ELR (cell line): ENCODE measurements at places on chromosomes 2 and 18.

DNA sequence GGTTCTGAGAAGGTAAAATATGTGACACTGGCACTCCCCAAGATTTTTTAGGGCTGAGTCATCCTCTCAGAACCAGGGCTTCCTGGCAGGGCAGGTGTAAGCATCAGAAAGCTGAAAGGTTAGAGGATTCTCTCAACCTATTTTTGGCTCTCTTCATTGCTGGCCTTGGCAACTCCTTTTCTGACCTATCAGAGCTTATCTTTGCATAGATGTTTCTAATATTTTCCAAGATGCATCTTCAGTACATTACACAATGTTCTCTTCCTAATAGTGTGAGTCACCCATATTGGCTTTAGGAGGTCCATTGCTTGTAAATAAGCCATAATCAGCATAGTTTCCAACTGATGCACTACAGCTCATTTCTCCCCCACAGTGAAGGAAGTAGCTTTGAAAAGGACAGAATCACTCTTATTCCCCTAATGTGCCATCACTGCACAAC is 2008.4 kb upstream of the PIK3C3 start:
- peak; percentile 42 for DNase-seq

DNA sequence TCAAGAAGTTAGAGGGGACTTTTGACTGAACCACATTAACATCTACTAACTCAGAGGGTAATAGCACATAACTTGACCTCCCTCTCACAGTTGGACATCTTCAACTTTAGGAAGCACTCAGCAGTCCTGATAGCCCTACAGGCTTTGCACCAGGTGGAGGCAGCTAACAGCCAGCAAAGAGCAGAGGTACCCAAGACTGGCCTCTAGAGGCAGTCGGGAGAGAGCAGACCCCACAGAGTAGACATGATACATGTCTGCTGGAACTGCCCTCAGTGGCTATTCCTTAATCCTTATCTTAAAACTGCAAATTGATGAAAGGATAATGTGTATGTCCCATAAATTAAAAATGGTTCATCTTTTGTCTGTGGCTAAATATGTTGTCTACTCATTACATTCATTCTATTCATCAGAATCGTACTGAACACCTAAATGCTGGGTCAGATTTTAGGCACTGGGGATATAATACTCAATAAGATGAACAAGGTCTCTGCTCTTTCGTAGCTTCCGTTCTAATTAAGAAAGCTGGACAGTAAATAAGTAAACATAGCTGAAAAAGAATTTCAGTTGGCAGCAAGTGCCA is 49.8 kb downstream of the CAB39 start:
- peak; percentile 63 for DNase-seq

DNA sequence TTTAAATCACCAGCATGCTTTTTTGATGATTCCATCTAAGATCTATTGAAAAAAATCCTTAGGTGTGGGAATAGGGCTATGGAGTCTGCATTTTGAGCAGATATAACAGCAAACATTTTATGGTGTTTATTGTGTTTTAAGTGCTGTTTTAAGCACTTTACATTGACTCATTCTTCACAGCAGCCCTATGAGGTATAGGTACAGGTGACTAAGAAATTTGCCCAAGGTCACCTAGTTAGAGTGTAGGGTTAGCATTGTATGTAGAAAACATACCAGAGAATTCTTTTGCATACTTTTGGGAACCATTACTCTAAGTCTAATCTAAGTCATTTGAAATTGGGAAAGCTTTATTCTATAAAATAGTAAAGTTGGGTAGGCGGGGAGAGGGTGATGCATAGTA is 31.3 kb downstream of the PPM1B start:
- DNase-seq, result no peak

- no peak for DNase-seq
These were observed 13.9 kb upstream of the DNPEP start for GRCh38 chr2:219401606-219402005.

- DNase-seq, result no peak
These were observed 43.2 kb downstream of the SMAD2 start for GRCh38 chr18:47887227-47887626.

DNA sequence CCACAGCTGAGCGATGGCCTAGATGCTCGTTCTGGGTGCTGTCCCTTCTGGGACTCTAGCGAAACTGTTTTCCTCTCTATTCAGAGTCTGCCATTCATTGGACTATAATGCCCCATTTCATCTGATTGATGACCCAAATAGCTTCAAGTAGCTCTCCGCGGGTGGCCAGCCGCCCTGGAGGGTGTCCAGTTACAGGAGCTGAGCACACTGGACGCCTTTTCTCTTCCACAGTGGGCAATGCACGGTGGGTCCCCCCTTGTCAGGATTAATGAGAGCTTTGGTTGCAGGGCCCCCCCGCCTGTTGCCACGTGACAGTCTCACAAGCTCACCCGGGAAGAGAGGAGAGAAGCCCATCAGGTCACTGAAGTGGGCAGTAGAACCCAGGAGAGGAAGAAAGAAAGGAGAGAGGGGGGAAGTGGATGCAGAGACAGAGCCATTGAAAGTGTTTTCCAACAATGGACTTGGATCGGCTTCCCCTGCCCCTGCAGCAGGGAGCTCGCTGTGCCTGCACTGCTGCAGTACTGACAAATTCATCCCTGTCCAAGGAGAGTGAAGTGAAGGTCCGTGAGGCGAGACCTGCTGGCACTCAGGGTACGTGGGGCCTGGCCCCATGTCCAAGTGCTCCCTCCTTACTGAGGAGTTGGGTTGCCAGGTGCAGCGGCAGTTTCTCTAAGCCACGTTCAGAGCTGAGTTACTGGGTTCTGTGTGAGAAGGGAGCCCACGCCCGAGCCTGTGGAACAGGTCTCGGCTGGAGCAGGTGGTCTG is 44.8 kb downstream of the DIPK1C start:
- DNase-seq, result no peak

DNA sequence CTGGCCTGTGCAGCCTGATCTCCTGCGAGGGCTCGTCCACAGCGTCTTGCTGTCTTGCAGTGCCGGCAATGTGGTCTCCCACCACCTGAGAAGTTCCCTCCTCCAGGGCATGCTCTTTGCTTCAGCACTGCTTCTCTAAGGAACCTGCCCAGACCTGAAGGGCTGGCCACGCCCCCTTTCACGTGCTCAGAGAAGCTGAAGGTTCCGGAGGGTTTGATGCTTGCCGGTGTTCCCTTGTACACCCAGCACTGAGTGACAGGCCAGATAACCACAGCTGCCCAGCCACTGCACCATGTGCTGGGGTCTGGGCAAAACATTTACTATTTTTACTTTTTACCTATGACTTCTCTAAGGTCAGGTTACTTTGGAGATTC is 1.7 kb upstream of the POLR2D start:
- no peak for DNase-seq

GRCh38 chr2:36482576-36483214 is 115.3 kb downstream of the FEZ2 start:
- peak; percentile 55 for DNase-seq

DNA sequence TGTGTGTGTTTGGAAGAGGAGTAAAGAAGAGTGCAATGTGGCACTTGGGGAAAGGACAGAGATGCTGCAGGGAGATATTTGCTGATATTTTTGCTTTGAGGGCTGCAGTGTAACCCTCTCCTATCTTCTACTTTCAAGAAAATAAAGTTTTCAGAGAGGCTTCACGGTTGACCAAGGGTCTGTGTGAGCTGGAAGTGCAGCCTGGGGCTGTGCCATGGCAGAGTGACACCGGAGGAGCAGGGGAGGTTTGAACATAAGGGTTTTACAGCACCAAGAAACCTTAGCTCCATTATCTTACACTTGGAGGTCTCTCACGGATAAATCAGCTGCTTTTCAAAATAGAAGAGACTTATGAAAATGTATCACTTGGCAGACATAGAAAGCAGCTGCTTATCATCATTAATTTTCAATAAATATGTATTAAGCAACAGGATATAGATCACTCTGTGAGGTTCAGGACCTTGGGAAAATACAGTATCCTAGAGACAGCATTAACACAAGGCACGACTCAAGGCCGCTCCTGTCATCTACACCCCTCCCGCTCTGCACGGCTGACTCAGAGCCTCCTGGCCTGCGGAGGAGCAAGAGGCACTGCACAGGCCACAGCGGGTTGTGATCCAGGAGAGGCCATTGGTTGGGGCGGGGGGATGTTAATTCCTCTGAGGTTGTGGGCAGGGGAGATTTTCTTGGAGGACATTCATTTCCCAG is 127.8 kb downstream of the COPS8 start:
- DNase-seq, result peak; percentile 87

DNA sequence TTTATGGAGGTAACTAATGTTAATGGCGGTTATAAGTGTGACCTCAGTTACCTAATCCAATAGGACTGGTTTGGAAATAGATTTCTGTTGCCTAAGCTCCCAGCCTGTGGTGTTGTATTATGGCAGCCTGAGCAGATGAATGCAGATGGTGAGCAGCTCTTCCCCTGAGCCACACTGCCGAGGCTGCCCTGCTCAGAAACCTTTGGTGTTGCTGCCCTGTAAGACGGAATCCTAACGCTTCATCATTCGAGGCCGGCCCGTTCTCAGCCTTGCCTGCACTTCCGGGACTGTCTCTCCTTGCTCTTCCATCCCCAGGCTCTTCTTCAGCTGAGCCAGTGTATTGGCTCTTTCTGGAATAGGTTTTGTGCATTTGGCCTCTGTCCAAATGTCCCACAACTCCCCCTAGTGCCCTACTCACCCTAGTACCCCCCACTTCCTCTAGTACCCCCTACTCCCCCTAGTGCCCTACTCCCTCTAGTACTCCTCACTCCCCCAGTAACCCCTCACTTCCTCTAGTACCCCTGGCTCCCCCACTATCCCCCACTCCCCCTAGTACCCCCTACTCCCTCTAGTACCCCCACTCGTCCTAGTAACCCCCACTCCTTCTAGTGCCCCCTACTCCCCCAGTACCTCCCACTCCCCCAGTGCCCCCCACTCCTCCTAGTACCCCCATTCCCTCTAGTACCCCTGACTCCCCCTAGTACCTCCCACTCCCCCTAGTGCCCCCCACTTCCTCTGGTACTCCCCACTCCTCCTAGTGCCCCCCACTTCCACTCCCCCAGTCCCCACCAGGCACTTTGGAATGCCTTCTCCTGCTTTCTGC is 106.0 kb upstream of the TAF1B start:
- peak; percentile 33 for DNase-seq

GRCh38 chr2:42792087-42792582 is 248 bp downstream of the HAAO start:
- no peak for DNase-seq

DNA sequence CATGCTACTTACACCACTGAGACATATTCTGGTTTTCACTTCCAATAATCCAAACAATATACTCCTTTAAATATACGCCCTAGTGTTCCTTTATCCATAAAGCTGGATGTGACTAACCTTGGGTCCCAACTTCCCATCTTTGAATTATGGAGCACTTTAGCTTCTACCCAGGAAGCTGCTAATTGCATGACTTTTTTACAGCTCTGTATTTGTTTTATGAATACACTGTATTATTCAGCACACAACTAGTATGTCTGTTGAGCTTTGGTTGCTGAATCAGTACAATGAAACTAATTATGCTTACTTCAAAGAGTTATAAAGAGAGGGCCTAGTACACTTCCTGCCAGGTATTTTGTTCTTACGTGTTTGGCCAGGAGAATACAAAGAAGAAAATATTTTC is 118.5 kb downstream of the BAZ2B start:
- peak; percentile 2 for DNase-seq

DNA sequence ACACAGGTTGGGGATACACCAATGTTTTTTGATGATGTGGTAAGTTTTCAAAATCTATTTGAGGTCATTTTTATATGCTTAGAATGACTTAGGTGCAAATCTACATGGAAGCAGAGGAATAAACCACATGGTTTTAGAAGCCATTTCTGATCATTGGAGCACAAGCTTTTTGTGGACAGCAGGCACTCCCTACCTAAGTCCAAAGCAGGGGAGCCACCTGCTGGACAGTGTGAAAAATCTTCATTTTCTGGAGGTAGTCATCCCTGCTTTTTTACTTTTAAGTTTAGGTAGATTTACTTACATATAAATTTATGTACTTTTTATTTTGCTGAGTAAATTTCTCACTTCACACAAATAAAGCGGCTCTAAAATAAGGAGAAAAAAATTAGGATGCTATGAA is 323.2 kb downstream of the PLCL1 start:
- DNase-seq, result peak; percentile 63

- DNase-seq, result no peak
These were observed 70.2 kb downstream of the SPTBN1 start for GRCh38 chr2:54526226-54526879.

DNA sequence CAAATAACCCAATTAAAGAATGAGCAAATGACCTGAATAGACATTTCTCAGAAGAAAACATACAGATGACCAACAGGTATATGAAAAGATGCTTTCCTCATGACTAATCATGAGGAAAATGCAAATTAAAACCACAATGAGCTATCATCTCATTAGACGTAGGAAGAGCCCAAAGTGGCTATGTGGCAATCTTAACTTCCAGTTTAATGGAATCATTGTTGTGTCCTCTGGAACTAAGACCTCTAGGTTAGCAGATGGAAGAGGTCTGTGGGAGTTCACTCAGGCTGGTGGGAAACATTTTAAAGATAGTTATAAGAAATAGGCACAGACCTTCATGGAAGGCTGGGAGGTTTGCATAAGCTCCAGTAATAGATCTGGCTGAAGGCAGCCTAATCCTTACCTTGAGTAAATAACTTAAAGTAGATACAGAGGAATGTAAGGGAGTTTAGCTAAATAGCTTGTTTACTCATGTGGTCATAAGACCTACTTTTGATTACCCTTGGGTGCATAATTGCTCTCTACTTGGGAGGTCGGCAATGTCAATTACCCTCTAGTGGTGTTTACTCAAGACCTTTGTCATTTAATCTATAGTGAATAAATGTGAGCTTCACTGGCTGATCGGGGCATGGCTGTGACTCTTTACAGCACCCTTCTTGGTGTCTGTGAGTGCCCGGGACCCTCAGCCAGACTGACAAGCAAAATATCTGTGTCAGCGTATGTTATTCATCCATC is 119.0 kb downstream of the GULP1 start:
- DNase-seq, result peak; percentile 82

DNA sequence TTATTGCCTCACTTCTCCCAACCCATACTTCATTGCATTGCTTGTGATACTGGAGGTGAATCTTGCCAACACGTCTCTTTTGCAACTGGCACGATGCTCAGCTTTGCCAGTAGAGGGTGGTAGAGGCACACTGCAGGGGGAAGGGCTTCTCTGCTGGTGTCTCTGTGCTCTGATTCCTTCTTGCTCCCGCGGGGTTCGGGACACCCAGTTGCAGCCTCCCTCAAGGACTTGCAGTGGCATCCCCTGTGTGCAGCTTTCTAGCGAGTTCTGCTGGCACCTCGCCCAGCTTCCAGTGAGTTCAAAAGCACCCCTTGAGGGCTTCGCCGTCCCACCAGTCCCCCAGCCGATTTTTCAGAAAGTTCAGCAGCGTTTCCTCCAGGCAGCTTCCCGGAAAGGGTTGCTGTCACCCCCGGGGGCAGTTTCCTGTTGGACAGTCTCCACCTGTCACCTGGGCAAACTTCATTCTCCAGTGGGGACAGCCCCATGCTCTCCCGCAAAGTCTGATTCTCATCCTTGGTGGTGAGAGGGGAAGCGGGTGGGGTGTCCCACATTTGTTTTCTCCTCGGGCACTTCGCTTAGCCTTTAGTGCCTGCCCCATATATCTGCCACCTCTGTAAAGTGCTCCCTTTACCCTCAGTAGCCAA is 35.4 kb upstream of the EN1 start:
- DNase-seq, result peak; percentile 54

DNA sequence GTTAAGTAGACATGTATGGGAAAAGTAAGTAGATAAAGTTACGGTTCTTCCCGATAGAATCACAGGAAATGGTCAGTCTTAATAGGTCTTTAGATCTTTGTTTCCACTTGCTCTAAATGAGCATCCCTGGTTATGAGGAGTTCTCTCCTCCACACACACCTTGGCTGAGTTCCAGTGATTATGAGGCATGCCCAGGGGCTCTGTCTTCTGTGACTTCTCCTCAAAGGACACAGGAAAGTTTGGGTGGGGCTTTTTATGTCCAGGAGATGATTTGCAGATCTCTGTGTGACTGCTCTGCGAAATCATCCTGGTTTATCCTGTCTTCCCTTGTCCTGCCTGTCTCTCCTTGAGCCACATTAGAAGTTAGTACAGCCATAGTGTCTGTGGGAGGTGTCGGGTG is 83.9 kb upstream of the EML6 start:
- DNase-seq, result peak; percentile 46
